CD4-positive, alpha-beta T cell treated with Interleukin-17A for 4 hours (primary cell): ENCODE measurements at places on chromosomes 3 and 15.
A peak's percentile ranks its signal among the peaks of the same experiment; 100 is the strongest.

- no peak for DNase-seq
These were observed 8.4 kb downstream of the MED12L start for GRCh38 chr3:151093905-151094304.

DNA sequence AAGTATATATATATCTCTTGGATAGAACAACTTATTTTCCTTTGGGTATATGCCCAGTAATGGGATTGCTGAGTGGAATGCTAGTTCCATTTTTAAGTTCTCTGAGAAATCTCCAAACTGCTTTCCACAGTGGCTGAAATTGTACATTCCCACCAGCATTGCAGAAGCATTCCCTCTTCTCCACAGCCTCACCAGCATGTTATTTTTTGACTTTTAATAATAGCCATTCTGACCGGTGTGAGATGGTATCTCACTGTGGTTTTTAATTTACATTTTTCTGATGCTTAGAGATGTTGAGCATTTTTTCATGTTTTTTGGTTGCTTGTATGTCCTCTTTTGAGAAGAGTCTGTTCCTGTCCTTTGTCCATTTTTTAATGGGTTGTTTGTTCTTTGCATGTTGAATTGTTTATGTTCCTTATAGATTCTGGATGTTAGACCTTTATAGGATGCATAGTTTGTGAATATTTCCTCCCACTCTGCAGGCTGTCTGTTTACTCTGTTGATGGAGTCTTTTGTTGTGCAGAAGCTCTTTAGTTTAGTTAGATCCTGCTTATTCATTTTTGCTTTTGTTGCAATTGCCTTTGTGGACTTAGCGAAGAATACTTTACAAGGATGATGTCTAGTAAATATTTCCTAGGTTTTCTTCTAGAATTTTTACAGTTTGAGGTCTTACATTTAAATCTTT is 82.7 kb upstream of the NR2F2 start:
- DNase-seq, result no peak

- no peak for DNase-seq
These were observed 6.8 kb upstream of the AMOTL2 start for GRCh38 chr3:134381076-134381475.

- DNase-seq, result no peak
These were observed 75.8 kb downstream of the COL8A1 start for GRCh38 chr3:99714146-99714545.

DNA sequence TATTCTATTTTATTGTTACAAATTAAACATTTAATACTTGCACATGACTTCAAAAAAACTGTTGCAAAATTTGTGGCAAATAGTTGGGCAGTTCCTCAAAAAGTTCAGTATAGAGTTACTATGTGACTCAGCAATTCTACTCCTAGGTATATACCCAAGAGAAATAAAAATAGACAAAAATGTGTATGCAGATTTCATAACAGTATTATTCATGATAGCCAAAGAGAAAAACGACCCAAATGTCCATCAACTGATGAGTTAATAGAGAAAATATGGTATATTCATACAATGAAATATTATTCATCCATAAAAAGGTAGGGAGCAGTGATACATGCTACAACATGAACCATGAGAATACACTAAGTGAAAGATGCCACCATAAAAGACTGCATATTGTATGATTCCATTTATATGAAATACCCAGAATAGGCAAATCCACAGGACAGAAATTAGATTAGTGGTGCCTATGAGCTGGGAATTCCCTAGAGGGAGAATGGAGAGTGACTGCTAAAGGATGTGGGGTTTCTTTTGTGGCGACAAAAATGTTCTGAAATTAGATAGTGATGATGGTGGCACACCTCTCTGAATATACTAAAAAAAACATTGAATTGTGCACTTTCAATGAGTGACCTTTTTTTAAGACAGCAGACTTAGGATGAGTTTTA is 31.6 kb upstream of the CLASP2 start:
- no peak for DNase-seq

DNA sequence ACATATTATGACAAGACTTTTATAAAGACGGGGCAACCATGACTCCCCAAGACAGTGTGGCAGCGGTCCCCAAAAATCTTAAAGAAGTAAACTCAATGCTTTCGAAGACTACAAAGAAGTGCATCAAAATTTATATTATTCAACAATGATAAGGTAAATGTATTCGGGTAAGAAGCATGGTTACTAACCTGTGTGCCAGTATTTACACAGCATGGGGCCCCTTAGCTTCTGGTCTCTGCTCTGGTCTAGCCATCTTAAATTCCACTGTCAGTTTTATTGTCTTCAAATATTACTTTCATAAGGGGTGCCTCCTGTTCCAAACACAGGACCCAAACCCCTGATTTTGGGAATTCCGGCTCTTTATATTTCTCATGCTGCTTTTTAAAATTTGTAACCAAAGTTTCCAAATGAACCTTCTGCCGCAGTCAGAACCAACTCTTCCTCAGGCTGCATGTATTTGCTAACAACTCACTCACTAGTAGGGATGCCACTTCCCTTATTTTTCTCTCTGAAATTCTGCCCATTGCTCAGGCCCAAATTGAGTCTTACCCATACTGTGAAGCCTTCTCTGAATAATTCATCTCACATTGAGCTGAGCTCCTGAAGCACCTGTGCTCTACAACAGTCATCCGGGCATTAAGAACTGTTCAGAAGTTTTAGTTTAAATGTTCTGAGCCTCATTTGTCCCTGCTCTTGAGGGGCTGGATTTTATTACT is 1.2 kb downstream of the TTC23 start:
- no peak for DNase-seq

GRCh38 chr3:104555728-104556127 is 811.0 kb upstream of the ALCAM start:
- no peak for DNase-seq

- no peak for DNase-seq
These were observed 498.0 kb downstream of the MECOM start for GRCh38 chr3:169165196-169166158.

DNA sequence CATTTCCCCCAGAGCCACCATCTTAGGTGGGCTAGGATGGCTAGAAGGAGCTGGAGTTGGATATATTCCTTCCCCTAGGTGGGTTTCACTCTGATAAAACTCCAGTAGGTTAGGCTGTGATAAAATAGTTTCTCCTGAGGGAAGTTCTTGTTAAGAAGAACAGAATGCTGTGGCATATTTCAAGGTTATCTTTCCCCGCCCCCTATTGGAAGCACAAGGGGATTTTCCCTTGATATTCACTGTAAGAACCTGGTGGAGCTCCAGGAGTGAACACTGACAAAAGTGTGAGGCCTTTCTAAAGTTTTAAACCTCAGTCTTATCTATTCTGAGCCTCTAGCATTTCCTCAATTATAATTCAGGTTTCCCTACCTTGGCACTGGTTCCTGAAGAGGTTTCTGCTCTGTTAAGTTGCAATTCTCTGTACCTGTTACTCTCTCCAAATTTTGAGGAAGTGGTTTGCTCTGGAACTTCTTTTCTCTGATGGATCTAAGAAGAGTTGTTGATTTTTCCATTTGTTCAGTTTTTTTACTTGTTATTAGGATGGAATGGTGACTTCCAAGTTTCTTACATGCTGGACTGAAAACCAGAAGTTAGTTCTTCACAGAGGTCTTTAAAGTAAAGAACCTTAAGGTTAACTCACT is 113.5 kb downstream of the GMPS start:
- DNase-seq, result no peak

- no peak for DNase-seq
These were observed 8.9 kb upstream of the CTDSPL start for GRCh38 chr3:37852771-37853170.

- DNase-seq, result no peak
These were observed 311.4 kb downstream of the UNC13C start for GRCh38 chr15:54289590-54290136.

GRCh38 chr15:52306270-52306669 is 10.7 kb upstream of the MYO5C start:
- no peak for DNase-seq

DNA sequence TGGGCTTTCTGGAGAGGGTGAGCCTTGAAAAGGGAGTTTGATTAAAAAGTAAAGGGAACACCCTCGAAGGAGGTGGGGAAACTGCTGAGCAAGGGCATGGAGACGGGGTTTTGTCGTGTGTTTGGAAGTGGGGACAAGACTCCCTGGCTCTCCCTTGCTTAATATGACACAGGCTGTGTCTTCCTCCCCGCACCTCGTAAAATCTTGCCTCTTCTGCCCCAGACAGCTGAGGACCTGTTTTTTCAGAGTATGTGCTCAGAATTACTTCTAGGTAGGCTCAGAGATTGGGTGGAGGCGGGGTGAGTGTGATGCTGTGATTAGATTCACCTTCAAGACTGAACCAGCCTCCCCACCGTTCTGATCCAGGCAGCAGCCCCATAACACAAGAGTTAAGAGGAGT is 244.4 kb upstream of the TLE3 start:
- no peak for DNase-seq

DNA sequence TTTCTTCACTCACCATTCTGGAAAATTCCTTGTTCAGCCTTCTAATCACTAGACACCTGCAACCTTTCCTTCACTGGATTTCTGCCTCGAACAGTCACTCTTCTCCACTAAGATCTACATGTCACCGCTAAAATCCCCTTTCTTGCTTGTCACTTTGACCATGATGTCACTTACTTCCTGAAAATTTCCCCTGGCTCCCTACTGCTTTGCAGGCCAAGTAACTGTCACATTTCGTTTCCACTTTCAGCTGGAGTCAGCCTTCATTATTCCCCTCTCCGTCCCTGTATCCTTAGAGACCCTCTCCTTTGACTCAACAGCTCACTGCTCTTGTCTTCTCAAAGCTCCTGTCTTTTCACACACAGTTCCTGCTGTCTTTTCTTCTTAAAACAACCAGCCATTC is 15.9 kb downstream of the CHL1 start:
- no peak for DNase-seq

- DNase-seq, result no peak
These were observed 3.3 kb upstream of the IDH2 start for GRCh38 chr15:90105521-90105920.

DNA sequence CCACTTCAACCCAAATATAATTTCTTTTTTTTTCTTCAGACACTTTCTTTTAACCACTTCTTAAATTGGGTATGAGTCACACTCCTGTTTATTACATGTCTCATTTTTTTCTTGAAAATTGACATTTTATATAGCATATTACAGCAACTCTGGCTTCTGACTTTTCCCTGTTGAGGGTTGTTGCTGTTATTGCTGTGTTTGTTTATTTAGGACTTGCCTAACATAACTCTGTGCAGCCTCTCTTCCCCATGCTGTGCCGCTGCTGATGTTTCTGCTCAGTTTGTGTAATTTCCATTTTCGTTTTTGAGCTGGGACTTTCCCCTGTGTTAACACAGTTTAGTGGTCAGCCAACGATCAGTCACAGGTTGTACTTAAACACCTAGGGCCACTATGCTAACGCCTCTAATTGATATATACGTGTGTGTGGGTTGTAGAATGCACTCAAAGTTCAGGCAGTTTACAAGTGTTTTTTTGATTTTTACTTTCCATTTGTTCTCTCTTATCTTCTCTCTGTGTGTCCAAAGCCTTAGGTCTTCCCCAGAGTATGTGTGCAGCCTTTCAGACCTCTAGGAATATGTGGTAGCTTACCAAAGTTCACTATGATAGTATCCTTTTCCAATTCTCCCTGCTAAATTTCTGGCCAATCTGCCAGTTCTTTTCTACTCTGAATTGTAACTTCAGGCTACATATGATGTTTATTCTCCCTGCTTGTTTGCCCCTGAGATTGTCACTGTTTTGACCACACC is 337.2 kb downstream of the ZBTB20 start:
- DNase-seq, result peak; percentile 4

GRCh38 chr3:125431912-125432790 is 57.0 kb upstream of the ZNF148 start:
- no peak for DNase-seq

DNA sequence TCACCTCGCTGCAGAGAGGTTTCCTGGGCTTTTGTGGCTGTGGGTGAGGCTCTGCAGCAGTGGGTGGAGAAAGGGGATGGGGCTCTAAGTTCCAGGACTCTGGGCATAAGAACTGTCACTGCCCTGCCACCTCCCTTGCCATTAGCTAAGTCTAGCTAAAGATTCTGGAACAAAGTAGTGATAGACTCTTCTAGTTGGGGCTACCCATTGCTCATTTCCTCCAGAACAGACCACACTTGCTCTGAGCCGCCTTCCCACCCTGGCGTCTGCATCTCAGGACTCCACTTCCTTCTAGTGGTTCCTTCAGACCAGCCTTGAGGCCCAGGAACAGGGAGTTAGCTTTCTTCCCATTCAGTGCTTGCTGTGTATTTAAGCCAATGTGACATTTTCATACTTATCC is 7.5 kb downstream of the ARHGAP31 start:
- no peak for DNase-seq

GRCh38 chr3:120524171-120524923 is 71.8 kb upstream of the NDUFB4 start:
- DNase-seq, result no peak

DNA sequence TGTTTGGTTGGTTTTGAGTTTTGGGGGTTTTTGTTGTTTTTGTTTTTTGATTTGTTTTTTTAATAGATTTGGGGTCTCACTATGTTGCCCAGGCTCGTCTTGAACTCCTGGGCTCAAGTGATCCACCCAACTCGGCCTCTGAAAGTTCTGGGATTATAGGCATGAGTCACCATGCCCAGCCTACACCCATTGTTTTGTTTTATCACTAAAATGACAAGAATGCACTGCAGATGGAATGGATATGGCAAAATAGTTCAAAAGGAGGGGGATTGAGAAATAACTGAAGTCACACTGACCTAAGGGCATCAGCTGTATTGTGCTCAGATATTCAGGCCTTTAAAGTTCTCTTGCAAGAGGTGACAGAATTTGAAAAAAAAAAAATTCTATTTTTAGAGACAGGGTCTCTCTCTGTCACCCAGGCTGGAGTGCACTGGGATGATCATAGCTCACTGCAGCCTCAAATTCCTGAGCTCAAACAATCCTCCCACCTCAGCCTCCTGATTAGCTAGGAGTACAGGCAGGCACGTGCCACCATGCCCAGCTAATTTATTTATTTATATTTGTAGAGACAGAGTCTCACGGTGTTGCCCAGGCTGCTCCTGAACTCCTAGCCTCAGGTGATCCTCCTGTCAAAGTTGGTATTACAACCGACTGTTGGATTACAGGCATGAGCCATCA is 4.4 kb upstream of the RASA2 start:
- DNase-seq, result no peak

DNA sequence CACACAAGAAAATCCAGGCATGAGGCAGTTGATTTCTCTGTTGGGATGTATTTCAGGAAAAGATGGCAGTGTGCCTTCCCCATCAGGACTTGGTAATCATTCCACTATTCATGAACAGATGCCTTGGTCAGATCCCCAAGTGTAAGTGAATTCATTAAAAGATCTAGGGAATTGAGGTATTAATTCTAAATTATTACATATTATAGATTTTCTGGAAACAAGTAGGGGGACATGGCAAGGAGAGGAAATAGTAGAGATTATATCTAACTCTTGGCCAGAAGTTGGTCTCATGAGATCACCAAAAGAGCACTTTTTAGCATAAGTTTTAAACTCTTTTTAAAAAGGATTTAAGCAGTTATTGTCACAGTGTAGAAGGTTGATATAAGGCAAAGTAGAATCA is 74.4 kb upstream of the MDFIC2 start:
- no peak for DNase-seq
